ENCODE measurements at places on chromosomes 4 and X. TPM values are rescaled to one million over a fixed set of nuclear protein-coding genes. Genes with fewer than 3 reads are reported as not detected.

VCX gene
- not detected for total RNA-seq

AMTN gene
- total RNA-seq: not detected

GRCh38 chr4:13367244-13367643 lies 116.9 kb downstream of the RAB28 start:
- DNase-seq: no peak

TLR7 gene
- total RNA-seq: 0.91 TPM

DNA sequence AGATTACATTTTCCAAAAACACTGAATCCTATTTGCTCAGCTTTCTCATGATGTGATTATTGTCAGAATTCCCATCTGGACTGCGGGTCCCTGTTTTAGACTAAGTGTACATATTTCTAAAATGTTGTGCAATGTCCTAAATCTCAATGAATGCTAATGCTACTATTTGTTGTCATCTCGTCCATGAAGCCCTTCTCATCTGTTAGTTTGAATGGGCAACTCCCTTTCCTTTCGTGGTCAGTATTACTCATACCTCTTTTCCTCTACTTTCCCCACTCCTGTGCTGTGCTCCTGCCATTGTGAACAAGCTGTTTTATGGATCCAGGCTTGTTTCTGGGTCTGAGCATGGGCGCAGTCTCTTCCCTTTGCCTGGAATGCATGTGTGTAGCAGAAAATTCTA lies 91.0 kb downstream of the MID1 start:
- DNase-seq: no peak
